NCI-H1092 treated with DMSO at 0.1 percent for 48 hours (cell line): ENCODE measurements at places on chromosomes 16 and 17.

DNA sequence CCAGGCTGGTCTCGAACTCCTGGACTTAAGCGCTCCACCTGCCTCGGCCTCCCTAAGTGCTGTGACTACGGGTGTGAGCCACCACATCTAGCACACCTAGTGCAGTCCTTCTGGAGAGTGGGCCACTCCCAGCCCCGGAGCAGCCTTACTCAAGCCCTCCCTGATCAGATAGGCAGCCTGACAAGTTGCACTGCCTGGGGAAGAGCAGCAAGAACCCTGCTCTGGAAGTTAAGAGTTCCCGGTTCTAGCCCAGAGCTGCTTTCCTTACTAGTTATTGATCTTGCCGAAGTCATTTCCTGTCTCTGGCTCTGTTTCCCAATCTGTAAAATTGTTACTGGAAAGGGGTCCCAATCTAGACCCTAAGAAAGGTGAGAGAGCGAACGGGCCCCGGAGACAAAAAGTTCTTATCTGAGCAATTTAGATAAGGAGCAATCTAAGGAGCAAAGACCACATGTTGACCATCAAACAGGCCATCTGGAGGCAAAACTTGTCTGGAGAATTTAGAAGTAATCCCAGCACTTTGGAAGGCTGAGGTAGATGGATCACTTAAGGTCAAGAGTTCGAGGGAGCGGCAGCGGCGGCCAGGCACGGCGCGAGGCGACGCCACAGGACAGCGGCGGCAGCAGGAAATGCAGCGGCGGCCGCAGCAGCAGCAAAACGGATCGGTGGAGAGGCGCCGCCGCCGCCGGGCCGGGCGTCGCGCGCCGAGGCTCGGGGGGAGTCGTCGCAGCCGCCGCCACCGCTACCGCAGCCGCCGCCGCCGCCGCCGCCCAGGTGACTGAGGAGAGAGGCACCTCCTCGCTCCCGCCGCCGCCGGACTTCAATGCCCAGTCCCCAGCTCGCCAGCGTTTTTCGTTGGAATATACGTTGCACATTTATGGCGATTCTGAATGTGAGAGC is 4.3 kb upstream of the NAGLU start:
- DNase-seq, result peak; percentile 56

- no peak for DNase-seq
Measured at GRCh38 chr16:10325783-10326543, 59.9 kb upstream of the ATF7IP2 start.

- no peak for DNase-seq
Measured at GRCh38 chr17:40402668-40403067, 15.0 kb downstream of the TOP2A start.

DNA sequence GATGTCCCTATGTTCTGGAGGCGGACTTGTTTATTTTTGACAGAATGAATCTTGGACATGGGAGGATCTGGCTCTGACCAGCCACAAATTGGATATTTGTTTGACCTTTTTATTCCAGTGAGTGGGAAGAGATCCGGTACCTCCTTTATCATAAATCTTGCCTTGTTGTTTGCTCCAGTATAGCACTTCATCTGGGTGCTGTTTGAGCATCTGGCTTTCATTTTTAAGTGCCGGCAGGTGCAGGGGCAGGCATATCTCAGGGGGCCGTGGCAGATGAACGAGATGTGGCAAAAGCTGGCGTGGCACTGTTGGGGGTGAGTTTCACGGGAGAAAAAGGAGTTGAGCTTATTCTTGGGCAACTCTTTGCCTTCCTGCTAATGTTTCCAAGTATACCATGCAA is 37.8 kb downstream of the MSI2 start:
- DNase-seq, result peak; percentile 97

GRCh38 chr17:72901657-72902056 is 190.8 kb downstream of the SLC39A11 start:
- DNase-seq, result no peak

DNA sequence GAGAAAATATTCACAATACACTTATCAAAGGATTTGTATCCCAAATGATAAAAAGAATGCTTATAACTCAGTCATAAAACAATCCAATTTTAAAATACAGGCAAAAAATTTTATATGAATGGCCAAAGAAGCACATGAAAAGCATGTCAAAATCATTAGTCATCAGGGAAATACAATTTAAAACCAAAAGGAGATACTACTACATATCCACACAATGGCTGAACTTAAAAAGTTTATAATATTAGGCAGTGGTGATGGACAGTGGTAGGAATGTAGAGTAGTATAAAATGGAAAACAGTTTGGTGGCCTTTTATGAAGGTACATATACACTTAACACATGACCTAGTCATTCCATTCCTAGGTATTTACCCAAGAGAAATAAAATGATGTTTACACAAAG is 12.2 kb downstream of the CMC2 start:
- no peak for DNase-seq

- no peak for DNase-seq
Measured at GRCh38 chr16:85545227-85545818, 67.8 kb upstream of the GSE1 start.

GRCh38 chr16:84095466-84095865 is 21.3 kb downstream of the MBTPS1 start:
- no peak for DNase-seq

- DNase-seq, result no peak
Measured at GRCh38 chr17:57490890-57491289, 234.6 kb downstream of the MSI2 start.

DNA sequence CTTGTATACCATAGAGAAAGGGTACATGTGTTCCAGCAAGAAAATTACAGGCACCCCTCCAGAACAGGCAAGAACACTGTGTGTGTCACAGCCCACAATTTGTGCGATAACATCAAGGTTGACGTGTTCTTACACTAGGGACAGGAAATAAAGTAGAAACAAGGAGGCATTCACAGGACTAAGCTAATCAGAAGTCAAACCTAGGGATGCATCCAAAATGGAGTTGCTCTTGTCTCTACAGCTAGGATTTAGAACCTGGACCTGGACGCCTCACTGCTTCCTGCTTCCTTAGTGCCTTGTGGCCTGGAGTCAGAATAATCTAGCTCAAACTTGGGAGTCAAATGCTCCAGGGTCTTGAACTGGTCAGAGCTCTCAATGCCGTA is 41.3 kb downstream of the GINS3 start:
- DNase-seq, result no peak

GRCh38 chr16:81003064-81003463 is 3.6 kb downstream of the CMC2 start:
- DNase-seq, result no peak

DNA sequence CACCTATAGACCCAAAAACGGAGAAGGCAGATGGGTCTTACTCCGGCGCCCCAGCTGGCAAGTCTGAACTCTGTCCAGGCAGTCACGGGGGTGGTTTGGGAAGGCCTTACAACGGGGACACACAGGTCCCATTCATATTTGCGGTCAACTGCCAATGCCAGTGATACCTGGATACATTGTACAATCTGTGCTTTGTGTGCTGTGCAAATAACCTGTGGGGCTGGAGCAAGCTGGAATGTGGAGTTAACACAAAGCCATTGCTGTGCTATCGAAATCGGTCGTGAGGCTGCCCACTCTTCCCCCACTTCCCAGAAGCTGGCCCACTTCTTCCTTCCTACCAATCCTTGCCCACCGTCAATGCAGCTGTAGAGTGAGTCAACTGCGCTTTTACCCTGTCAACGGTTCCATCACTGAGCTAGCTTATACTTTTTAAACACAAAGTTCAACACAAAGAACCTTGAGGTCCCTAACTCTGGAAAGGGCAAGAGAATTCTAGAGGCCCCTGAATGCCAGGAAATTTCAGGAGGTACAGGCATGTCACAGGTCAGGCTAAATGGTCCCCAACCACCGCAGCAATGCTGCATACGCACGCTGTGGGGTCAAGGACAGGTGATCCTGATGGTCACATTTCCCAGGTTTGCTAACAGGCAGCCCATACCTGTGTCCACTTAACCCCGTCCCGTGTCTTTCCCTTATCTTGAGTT is 122.8 kb downstream of the ZFHX3 start:
- no peak for DNase-seq

- no peak for DNase-seq
Measured at GRCh38 chr16:82149536-82149935, 20.5 kb downstream of the MPHOSPH6 start.

DNA sequence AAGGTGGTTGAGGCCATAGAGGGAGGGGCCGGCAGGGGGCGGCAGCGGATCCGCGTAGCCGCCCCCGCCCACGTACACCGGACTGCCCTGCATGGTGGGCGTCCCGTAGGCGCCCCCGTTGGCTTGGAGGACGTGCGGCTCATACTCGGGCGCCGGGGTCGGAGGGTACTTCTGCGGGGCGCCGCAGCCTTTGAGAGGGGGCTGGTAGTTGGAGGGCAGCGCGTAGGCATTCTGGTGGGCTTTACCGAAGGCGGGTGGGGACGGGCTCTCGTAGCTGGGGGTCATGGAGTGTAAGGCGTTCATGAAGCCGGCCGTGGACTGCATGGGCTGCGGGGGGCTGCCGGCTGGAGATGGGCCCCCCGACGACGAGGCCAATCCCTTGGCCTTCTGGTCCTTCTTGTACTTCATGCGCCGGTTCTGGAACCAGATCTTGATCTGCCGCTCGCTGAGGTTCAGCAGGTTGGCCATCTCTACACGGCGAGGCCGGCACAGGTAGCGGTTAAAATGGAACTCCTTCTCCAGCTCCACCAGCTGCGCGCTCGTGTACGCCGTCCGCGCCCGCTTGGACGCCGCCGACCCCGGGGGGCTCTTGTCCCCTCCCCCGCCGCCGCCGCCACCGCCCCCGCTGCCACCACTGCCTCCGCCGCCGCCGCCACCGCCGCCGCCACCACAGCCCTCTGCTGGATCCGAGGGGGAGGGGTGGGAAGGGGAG is 5.7 kb upstream of the HOXB2 start:
- DNase-seq, result no peak

- DNase-seq, result no peak
Measured at GRCh38 chr17:51846566-51846965, 311.9 kb downstream of the CA10 start.

- no peak for DNase-seq
Measured at GRCh38 chr17:34285286-34285792, at the start of gene CCL11. Gene CCL11, plus strand, starts transcription at chr17:34285742. Its CDS starts 67 bp downstream, at chr17:34285809.

- DNase-seq, result peak; percentile 91
Measured at GRCh38 chr16:19696328-19696727, 21.7 kb downstream of the KNOP1 start.

DNA sequence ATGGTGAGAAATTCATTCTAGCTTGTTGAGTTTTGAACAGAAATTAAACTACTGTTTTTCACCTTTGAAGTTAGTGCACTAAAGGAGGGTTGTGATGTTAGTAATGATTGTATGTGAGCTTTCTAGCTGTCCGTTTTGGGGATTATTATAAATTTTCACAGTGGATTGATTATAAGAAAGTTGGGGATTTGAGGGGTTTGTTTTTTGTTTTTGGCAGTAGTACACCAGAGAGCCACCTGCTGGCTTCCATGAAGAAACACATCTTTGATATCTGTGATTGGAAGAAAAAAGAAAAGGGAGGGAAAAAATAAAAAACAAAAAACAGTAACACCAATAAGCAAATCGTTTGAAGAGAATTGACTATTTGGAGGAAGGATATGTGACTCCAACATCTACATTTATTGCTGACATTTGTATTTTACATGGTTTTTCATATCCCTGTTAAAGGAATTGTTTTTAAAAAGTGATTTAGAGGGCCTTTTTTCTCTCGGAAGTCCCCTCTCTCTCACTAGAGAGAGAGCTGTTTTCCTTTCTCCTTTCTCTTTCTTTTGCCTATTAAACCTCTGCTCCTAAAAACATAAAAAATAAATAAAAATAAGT is 1469.5 kb upstream of the GOT2 start:
- no peak for DNase-seq

DNA sequence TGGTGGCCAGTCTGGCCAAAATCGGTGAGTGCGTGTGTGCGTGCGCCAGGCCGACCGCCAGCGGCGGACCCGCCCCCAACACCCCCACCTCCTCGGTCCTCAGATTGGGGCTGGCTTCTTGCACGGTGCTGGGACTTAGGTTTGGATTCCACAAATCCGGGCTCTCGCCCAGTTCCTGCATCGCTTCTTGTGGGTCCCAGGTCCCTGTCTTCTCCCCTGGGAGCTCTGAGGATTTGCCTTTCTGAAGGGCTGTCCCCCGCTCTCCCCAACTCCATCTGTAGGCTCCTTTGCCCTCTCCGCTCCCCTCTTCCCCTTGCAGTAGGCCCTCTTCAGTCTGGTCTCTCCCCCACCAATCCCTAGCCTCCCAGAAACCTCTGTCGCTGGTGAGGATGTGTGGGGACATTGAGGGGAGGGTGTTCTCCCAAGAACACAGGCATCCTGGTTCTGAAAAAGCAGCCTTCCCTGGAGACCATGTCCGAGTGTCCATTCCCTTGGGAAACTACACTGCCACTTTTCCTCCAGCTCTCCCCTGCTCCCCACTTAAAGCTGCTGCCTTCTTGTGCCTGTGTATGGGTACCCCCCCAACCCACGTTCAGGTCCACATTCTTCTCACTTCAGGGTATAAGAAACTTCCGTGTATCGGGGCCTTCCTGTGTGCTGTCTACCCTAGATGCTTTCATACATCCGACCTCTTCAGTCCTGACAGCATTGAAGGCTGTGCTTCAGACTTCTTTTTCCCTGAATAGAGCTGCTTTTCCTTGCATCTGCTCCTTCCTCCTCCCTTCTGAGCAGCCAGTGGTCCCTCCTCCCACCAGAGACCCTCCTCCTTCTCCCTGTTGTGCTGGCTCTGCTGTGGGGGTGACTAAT is 632 bp downstream of the SLC9A5 start:
- DNase-seq, result no peak

- DNase-seq, result no peak
Measured at GRCh38 chr16:82300374-82300951, 130.4 kb upstream of the MPHOSPH6 start.

- no peak for DNase-seq
Measured at GRCh38 chr17:9237661-9238301, 216.5 kb downstream of the NTN1 start.

DNA sequence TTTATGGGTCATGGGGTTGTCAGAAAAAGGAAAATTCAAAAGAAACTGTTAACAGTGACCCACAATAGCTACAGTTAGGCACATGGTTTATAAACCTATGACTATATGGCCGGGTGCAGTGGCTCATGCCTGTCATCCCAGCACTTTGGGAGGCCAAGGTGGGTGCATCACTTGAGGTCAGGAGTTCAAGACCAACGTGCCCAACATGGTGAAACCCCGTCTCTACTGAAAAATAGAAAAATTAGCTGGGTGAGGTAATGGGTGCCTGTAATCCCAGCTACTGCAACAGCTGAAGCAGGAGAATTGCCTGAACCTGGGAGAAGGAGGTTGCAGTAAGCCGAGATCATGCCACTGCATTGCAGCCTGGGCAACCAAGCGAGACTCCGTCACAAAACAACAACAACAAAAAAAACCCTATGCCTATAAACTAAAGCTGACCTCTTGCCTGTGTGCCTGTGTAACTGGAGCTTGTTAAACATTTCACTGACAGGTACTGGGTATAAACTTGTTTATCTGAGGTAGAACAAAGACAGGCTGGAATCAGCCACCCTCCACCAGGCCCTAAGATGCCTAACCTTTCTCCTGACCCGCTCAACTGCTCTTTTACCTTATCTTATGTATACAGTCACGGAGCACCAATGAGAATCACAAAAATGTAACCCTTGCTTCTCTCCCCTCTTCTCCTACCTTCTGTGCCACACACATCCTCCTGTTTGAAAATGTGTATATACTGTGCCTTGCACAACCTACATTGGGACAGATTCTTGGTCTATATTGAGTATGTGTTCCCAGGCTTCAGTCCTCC is 62.9 kb upstream of the ATF7IP2 start:
- DNase-seq, result no peak
